CD4-positive, alpha-beta T cell treated with Interleukin-21 for 1 hour (primary cell): ENCODE measurements at places on chromosomes 12 and 14.
A peak's percentile ranks its signal among the peaks of the same experiment; 100 is the strongest.

DNA sequence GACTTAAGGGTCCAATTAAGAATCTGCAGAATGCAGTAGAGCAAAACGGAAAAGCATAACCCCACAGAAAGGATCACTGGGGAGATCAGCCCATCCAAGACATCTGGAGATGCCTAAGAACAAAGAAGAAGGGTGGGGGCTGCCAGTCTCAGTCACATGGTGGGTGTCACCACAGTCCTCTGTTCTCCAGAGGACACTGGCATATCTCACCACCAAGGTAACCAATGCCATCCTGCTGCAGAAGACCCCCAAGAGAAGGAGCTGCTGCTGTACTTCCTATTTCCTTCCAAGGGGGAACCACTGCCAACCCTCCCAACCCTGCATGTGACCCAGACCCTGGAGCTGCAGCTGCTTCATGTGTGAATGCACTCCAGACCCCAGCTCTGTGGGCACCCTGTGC lies 91.2 kb downstream of the PTGER2 start:
- no peak for DNase-seq

DNA sequence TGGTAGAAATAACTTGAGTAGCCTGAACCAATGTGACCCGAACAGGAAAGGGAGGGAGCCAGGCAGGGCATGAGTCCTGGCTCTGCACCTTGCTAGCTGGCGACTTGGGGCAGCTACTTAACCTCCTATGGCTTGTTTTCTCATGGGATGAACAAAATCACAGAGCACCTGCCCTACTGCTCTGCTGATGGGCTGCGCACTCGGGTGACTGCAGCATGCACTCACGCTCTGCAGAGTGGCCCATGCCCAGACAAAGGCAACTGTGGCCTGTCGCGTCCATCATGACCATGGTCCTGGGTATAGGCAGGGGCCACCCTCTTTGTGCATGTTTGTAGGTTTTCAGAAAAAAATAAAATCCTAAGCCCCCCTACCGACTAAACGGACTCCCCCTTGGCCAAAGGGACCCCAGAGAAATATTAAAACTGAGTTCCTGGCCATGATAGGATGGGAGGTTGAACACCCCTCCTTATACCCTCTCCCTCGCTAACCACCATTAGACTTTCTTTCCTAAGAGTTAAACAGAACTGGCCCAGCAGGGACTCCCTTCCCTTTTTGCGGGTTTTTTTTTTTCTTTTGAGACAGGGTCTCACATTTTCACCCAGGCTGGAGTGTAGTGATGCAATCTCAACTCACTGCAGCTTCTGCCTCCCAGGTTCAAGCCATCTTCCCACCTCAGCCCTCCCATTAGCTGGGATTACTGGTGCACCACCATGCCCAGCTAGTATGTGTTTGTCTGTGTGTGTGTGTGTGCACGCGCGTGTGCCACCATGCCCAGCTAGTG lies 32.5 kb downstream of the VWF start:
- no peak for DNase-seq

- no peak for DNase-seq
Observed at GRCh38 chr14:99174081-99174769, 97.8 kb downstream of the BCL11B start.

DNA sequence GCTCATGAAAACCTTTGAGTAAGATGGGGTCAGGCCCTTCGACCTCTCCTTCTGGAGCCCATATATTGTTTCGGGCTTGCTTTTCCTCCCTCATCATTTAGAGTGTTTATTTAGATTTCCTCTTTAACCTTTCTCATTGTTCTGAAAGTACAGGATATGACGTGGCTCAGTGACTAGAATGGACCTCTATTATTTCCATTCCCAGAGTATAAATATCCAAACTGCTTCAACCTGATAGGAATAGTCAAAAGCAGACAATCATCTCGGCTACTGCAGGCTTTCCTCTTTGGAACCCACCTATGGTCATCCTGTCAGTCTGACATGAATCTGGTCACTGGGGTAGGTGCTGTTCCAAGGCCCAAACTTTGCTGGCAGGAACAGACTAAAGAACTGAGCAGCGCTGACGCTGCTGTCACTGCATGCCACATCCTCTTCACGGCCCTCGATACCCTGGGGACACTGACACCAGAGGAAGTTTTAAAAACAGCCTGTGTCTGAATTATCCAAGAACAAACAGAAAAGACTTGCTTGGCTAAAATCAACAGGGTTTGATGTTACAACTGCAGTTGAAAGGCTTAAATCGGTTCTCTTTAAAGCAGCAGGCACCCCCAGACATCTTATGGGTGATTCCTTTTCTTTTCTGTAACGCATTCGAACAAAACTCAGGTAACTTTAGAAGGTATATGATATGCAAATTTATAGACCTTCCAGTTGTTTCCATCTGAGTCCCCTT lies 5.0 kb upstream of the DDX47 start:
- DNase-seq, result peak; percentile 75

DNA sequence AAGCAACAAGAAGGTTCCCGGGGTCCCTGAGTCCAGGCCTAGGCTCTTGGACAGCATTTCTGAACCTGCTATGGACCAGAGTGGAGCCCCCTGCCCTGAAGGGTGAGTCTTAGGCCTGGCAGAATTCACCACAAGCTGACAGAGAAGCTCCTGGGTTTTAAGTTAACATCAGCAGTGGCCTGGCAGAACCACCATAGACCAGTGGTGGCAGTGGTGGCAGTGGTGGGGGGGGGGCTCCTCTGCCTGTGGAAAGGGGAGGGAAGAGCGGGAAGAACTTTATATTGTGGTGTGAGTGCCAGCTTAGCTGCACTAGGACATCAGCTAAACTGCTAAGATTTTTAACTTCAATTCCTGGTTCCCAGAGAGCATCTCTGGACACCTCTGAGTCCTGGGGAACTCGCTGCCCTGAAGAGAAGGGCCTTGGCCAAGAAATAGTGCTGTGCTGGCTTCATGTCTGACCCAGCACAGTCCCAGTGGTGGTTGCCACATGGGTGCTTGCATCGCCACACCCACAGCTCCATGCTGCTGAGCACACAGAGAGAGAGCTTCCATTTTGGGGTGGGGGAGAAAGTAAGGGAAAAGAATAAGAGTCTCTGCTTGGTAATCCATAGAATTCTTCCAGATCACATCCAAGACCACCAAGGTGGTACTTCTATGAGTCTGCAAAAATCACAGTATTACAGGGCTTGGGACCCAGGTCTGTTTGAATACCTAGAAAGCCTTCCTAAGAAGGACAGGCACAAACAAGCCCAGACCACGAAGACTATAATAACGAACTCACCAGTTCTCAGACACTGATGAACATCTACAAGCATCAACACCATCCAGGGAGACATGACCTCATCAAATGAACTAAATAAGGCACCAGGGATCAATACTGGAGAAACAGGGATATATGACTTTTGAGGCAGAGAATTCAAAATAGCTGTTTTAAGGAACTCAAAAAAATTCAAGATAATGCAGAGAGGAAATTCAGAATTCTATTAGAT lies 20.4 kb upstream of the RNF212B start:
- DNase-seq, result no peak

DNA sequence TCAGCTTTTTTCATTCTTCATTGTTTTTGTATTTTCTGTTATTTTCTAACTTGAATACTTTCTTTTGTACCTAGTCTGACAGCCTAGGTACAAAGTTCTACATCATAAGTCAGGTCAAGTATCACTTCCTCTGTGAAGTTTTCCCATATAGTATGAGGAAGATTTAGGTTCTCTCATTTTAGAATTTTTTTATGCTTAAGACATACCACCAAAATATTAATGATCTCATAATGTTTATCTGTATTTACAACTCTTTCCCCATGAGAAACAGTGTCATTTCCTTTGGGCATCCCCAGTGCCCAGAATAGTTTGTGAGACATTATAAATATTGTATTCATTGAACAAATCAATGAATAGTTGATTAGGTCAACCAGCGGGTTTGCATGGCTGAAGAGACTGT lies 3.1 kb upstream of the ATF7IP start:
- DNase-seq, result peak; percentile 34

DNA sequence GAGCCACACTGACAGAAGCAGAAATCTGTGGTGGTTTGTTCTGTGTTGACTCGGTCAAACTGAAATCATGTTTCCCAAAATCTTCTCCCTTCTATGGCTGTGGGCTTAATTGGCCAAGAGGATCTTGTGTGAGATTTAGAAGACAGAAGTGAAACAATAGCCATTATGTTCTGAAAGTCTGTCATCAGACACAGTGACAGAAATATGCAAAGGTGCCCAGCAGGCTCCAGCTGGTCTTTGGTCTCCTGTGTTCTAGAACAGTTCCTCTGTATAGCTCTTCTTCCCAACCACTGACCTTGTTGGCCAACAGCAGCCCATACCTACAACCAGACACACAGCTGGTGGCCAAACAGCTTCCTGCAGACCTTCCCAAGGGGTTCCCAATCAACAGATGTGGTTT lies 25.0 kb upstream of the COCH start:
- no peak for DNase-seq

DNA sequence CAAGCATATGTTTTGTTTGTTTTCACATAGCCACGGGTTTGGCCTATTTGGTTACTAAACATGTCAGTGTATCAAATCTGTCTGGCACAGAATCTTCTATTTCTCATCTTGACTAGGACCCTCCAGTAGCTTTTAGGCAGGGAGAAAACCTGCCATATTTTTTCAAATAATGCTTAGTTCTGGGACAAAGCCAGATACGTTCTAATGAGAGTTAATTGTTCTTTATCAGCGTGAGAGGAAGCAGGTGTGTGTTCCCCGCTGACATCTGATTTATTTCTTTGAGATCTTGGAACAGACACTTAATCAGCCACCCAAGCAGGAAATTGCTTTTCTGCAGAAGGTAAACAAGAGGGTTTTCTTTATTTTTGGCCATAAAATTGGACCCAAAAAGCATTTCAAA lies 54.8 kb downstream of the GOLGA5 start:
- no peak for DNase-seq

- no peak for DNase-seq
Observed at GRCh38 chr12:118704527-118705241, 276.7 kb upstream of the SRRM4 start.

DNA sequence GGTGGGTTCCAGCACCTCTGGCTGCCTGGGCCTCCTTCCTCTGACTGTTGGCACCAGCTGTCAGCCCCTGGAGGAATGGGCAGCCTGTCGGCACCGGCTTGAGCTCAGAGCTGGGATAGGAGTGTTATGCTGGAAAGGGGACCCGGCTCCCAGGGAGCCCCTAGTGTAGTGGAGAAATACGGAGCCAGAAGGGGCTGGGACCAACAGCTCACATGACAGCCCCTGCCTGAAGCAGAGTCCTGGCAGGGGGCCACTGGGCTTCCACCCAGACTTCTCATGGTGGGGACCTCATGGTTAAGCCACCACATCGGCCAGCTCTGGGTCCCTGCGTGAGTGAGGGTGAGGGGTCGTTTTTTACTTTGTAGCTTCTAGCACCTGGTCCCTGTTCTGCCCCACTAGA lies 174.5 kb downstream of the TSPAN9 start:
- no peak for DNase-seq

GRCh38 chr12:128316078-128316477 lies 49.1 kb downstream of the TMEM132C start:
- no peak for DNase-seq

DNA sequence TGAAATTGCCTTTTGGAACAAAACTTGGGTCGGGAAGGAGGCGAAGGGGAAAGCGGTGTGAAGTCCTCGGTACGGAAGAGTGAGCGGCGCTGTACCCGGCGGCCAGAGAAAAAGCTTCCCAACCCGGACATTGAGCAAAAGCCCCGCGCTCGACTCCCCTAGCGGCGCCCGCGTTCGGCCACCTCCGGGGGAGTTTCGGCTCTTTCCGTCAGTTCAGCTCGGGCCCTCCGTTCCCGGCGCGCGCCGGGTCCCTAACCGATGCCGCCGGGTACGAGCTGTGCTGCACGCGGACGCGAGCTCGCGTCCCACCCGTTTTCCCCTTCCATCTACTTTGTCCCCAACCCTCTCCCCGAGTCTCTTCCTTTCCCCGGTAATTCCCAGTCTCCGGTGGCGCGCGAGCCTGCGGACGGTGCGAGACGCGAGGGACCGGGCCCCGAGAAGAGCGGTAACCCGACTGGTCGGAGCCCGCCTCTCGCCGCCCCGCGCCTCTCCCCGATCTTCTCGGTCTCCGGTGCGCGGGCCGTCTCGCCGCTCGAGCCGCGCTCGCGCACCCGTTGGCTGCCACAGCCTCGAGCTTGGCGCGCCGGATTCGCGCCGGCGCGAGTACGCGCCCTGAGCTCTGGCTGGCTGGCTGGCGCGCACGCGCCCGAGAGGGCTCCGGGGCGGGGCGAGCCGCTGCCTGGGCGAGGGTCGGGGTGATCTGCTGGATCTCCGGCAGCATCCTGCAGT lies 446 bp upstream of the SPATS2 start:
- peak; percentile 88 for DNase-seq

DNA sequence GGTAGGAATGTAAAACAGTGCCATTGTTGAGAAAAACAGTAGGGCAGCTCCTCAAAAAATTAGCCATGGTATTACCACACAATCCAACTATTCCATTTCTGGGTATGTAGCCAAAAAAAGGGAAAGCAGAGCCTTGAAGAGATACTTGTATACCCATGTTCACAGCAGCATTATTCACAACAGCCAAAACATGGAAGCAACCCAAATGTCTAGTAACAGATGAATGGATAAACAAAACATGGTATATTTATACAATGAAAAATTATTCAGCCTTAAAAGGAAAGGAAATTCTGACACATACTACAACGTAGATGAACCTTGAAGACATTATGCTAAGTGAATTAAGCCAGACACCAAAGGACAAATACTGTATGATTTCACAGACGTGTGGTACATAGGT lies 67.6 kb upstream of the GNG2 start:
- DNase-seq, result no peak
